Gastroesophageal sphincter (tissue), 4 donors: ENCODE measurements at places on chromosomes 11 and 22. TPM values are rescaled to one million over a fixed set of nuclear protein-coding genes. Genes with fewer than 3 reads are reported as not detected.
A peak's percentile ranks its signal among the peaks of the same experiment; 100 is the strongest.

DNA sequence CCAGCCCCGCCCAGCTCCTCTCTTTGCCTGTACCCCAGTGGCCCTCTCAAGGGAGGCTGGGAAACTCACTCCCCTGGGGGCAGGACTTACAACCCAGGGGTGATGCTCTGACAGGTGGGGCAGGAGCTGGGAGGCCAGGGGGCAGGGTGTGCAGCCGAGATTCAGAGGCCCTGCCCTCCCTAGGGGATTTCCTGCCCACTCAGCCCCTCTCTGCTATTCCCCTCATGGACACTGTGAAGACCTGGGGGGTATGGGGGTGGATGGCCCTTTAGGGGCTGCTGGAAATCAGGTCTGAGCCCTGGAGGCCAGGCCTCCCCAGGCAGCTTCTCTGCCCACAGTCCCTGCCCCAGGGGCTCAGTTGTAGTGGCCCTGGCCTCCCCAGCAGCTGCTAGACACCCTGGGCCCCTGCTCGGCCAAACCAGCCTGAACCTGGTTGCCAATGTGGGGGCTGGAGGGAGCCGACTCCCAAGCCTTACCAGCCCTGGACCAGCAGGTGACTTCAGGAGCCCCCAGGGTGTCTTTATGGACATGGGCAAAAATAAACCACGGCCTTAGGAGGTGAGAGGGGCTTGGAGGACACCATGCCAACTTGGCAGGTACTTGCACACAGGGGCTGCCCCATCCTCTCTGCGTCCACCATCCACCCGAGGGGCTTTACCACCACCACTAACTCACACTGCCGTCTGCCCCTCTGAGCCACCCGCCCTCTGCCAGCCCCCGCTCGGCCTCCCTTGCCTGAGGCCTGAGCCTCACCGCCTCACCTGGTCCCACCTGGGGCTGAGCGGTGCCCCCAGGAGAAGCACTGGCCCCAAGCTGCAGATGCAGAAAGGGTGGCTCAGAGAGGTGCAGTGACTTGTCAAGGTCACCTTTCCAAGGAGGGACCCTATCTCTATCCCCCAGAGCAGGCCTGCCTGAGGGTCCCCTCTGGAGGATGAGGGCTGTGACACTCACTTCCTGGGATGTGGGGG is 2.8 kb upstream of the PHLDA2 start:
- no peak overlapping the region for H3K4me3 ChIP-seq
- no peak overlapping the region for H3K27ac ChIP-seq
- no peaks in the 10 kb centered on the region for H3K36me3 ChIP-seq
- H3K4me1 ChIP-seq: peaks cover 32% of the 10 kb centered on the region
- peaks cover 37% of the 10 kb centered on the region for H3K27me3 ChIP-seq

- no peaks in the 10 kb centered on the region for H3K36me3 ChIP-seq
- no peak overlapping the region for H3K4me3 ChIP-seq
- no peak overlapping the region for H3K27ac ChIP-seq
- no peak for ATAC-seq
These were observed 34.5 kb downstream of the TENM4 start for GRCh38 chr11:79406376-79406775.

DNA sequence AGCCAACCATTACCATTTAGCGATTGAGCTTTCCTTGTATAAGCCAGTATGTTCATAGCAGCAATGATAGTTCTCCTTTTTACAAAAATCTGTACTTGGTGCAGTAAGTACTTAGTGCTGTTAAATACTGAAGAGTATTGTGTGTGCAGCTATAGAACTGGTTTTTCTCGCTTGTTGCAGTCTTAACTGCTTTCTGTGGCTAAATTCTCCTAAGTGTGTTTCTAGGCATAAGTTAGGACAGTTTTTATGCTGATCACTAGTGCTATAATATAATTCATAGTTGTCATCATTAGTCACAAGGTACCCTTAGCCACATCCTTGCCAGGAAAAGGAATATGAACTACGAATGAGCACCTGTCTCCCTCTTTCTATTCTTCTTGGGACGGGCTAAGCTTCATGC is 107.7 kb downstream of the GRAMD1B start:
- no peak for ATAC-seq
- H3K27ac ChIP-seq: no peak overlapping the region
- H3K4me1 ChIP-seq: no peaks in the 10 kb centered on the region
- H3K27me3 ChIP-seq: no peaks in the 10 kb centered on the region
- no peak overlapping the region for H3K4me3 ChIP-seq

- ATAC-seq: no peak
- peaks cover 80% of the 10 kb centered on the region for H3K36me3 ChIP-seq
- H3K27me3 ChIP-seq: no peaks in the 10 kb centered on the region
- H3K4me3 ChIP-seq: no peak overlapping the region
- no peak overlapping the region for H3K27ac ChIP-seq
These were observed 14.0 kb downstream of the USP35 start for GRCh38 chr11:78202733-78203167.

DNA sequence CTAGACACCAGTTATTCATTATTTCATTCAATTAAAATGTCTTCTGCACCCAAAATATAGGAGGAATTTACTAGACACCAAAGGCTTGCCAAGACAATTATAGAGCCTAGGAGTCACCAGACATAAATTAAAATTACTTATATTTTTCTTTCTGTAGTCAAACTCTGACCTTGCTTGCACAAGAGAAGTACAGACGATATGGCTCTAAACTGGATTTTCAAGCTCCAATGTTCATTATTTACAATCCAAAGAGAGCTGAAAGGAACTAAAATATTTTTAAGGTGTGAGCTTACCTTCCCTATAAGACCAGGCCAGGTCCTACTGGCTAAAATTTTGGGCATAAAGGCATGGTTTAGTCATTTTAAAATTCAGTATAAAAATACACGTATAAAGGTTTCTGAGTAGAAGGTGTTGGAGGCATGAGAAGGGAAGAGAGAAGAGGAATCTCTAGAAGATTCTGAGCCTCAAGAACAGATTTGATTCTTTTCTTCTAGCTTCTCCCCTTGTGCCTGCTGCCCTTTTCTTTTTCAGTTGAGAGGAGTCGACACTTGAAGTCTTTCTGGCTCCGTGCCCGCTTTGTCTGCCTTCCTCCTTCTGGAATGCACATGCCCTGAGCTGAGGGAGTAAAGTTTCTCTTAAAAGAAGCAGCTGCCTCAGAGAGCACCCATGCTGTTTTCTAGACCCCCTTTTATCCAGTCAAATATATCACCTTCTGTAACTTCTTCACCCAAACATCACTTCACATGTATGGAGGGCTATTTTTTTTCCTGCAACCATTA is 13.5 kb downstream of the C11orf97 start:
- H3K4me1 ChIP-seq: no peaks in the 10 kb centered on the region
- no peak overlapping the region for H3K27ac ChIP-seq
- H3K4me3 ChIP-seq: no peak overlapping the region
- no peak for ATAC-seq
- no peaks in the 10 kb centered on the region for H3K27me3 ChIP-seq

GRCh38 chr22:34243023-34243422 is 322.7 kb upstream of the LARGE1 start:
- H3K4me1 ChIP-seq: no peaks in the 10 kb centered on the region
- H3K4me3 ChIP-seq: no peak overlapping the region
- no peaks in the 10 kb centered on the region for H3K36me3 ChIP-seq
- H3K27me3 ChIP-seq: no peaks in the 10 kb centered on the region

DNA sequence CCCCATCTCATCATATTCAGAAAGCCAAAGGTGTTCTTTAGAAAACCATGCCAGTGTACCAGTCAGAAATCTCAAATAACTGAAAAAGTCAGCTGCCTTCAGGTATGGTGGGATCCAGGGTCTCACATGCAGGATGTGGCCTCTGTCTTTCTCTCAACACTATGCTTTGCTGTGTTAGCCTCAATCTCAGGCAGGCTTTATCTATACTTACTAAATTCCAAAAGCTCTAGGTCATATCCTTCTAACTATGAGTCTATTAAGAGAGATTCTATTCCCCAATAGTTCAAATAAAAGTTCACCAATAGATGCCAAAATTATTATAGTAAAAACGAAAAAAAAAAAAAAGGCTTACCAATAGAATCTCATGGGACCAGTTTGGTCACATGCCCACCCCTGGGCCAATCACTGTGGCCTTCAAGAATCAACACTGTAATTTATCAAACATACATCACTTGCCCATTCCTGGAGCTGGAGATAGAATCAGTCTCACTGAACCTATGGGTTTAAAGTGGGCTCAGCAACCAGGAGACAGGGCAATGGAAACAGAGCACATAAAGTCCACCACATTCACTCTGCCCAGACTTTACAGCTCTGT is 38.0 kb upstream of the APLNR start:
- peaks cover 6% of the 10 kb centered on the region for H3K4me1 ChIP-seq
- H3K27ac ChIP-seq: peak overlapping the region; percentile 15

DNA sequence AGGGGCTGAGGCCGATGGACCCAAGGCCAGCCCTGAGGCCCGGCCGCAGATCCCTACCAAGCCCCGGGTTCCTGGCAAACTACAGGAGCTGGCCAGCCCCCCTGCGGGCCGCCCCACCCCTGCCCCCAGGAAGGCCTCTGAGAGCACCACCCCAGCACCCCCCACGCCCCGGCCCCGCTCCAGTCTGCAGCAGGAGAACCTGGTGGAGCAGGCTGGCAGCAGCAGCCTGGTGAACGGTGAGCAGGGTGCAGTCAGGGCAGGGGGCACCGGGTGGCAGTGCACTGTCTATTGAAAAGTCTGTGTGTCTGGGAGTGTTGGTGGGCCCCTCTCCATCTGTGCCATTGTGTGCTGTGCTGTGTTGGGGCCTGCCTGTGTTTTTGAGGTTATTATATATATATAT is 16.1 kb downstream of the MICALL1 start:
- no peak for ATAC-seq
- no peaks in the 10 kb centered on the region for H3K27me3 ChIP-seq
- H3K36me3 ChIP-seq: peaks cover 98% of the 10 kb centered on the region
- peak overlapping the region; percentile 54 for H3K27ac ChIP-seq

GRCh38 chr11:69447786-69448185 is 33.7 kb upstream of the LINC01488 start:
- peaks cover 48% of the 10 kb centered on the region for H3K4me1 ChIP-seq
- H3K36me3 ChIP-seq: no peaks in the 10 kb centered on the region
- no peaks in the 10 kb centered on the region for H3K27me3 ChIP-seq
- H3K27ac ChIP-seq: no peak overlapping the region
- no peak overlapping the region for H3K4me3 ChIP-seq

GRCh38 chr11:83540112-83540675 is 254.0 kb upstream of the CCDC90B start:
- no peak for ATAC-seq
- no peak overlapping the region for H3K27ac ChIP-seq
- H3K27me3 ChIP-seq: no peaks in the 10 kb centered on the region
- no peaks in the 10 kb centered on the region for H3K36me3 ChIP-seq
- H3K4me1 ChIP-seq: peaks cover 16% of the 10 kb centered on the region

- H3K27ac ChIP-seq: peak overlapping the region; percentile 94
- peaks cover 23% of the 10 kb centered on the region for H3K4me1 ChIP-seq
- H3K36me3 ChIP-seq: peaks cover 76% of the 10 kb centered on the region
- no peaks in the 10 kb centered on the region for H3K27me3 ChIP-seq
These were observed 41.8 kb upstream of the DLAT start for GRCh38 chr11:111983187-111983986.

- no peaks in the 10 kb centered on the region for H3K36me3 ChIP-seq
- no peaks in the 10 kb centered on the region for H3K4me1 ChIP-seq
- ATAC-seq: no peak
- no peak overlapping the region for H3K4me3 ChIP-seq
- no peaks in the 10 kb centered on the region for H3K27me3 ChIP-seq
These were observed 1.6 kb upstream of the LGALS2 start for GRCh38 chr22:37581504-37581903.

- H3K36me3 ChIP-seq: no peaks in the 10 kb centered on the region
- no peaks in the 10 kb centered on the region for H3K4me1 ChIP-seq
- peaks cover 3% of the 10 kb centered on the region for H3K27me3 ChIP-seq
- H3K27ac ChIP-seq: no peak overlapping the region
These were observed 65.2 kb upstream of the CECR2 start for GRCh38 chr22:17303840-17304779.

- H3K4me1 ChIP-seq: no peaks in the 10 kb centered on the region
- no peaks in the 10 kb centered on the region for H3K27me3 ChIP-seq
- H3K36me3 ChIP-seq: no peaks in the 10 kb centered on the region
These were observed 56.3 kb downstream of the ARHGAP20 start for GRCh38 chr11:110655967-110656366.

- H3K27ac ChIP-seq: no peak overlapping the region
- no peak for ATAC-seq
- no peak overlapping the region for H3K4me3 ChIP-seq
These were observed 12.0 kb downstream of the SLC35E4 start for GRCh38 chr22:30647536-30647935.

- H3K27ac ChIP-seq: no peak overlapping the region
- no peaks in the 10 kb centered on the region for H3K4me1 ChIP-seq
- ATAC-seq: no peak
- H3K4me3 ChIP-seq: no peak overlapping the region
These were observed 71.4 kb downstream of the SWAP70 start for GRCh38 chr11:9735236-9735635.

DNA sequence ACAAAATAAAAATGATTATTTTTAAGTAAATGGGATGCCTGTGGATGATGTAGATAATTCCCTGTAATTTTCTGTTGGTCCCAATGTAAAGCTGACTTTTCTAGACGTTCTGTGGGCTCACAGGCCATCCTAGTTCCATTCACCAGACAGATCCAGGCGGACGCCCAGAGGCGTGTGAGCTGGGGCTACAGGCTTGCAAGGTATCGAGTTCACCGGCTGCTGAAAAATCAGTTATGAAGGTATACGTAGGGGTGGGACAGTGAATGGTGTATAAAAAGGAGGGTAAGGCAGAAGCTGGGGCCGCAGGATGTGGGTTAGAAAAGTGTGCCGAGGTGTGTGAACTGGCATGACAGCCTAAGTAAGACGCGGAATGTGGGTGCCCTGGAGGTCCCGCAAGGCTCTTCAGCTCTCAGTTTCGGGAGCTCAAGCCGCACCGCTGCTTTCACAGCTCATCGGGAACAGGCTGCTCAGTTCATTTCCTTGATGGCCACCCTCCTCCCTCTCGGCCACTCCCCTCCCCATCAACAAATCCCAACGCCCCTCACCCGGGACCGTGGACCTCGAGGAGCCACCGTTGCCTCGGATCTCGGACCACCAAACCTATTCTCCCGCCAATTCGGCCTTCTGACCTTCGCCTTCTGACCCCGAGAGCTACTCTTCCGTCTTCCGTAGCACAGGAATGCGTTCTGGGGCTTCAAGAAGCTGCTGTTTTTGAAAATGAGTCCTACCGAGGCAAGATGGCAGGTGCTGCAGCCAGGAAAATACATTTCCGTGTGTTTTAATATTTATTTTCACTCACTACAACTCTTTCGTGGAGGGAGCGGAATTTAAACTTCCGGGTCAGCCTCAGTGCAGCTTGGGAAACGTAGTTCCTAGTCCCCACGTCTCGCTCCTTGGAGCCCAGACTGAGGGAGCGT is at the start of gene XNDC1N:
TSS of gene XNDC1N (minus strand) at position 775 of the 917 bp plus-strand sequence. CDS start 5,241 bp downstream, outside the sequence.
- peak within 1 kb of the TSS; percentile 92 for H3K27ac ChIP-seq
- peaks cover 12% of the 10 kb centered on the region for H3K36me3 ChIP-seq
- ATAC-seq: peak; percentile 94
- H3K4me1 ChIP-seq: peaks cover 52% of the 10 kb centered on the region

DNA sequence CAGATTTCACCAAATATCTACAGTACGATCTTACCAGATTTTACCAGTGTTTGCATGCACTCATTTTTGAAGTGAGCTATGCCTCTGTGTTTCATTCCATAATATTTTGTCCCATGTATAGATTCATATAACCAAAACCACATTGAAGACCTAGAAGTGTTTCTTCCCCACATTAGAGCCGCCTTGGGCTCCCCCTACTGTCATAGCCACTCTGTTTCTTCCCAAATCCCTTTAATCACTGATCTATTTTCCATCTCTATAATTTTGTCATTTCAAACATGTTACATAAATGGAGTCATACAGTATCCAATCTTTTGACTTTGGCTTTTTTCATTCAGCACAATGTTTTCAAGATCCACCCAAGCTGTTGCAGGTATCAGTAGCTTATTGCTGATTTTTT is 12.7 kb downstream of the MRGPRX3 start:
- H3K27me3 ChIP-seq: peaks cover 20% of the 10 kb centered on the region
- H3K36me3 ChIP-seq: no peaks in the 10 kb centered on the region
- no peak for ATAC-seq
- H3K4me1 ChIP-seq: no peaks in the 10 kb centered on the region
- no peak overlapping the region for H3K27ac ChIP-seq
- H3K4me3 ChIP-seq: no peak overlapping the region

OLFML1 gene
- total RNA-seq: 10.2 TPM
